ENCODE measurements at places on chromosomes 12 and 14. TPM values are rescaled to one million over a fixed set of nuclear protein-coding genes. Genes with fewer than 3 reads are reported as not detected.

NRL gene
- 2.0 TPM for total RNA-seq

LTBP2 gene
- 39.5 TPM for total RNA-seq

BATF gene
- total RNA-seq, result 6.7 TPM

ACSM4 gene
- total RNA-seq, result not detected

GRCh38 chr14:44352201-44352600, 154.9 kb downstream of the FSCB start:
- no peak for DNase-seq

DNA sequence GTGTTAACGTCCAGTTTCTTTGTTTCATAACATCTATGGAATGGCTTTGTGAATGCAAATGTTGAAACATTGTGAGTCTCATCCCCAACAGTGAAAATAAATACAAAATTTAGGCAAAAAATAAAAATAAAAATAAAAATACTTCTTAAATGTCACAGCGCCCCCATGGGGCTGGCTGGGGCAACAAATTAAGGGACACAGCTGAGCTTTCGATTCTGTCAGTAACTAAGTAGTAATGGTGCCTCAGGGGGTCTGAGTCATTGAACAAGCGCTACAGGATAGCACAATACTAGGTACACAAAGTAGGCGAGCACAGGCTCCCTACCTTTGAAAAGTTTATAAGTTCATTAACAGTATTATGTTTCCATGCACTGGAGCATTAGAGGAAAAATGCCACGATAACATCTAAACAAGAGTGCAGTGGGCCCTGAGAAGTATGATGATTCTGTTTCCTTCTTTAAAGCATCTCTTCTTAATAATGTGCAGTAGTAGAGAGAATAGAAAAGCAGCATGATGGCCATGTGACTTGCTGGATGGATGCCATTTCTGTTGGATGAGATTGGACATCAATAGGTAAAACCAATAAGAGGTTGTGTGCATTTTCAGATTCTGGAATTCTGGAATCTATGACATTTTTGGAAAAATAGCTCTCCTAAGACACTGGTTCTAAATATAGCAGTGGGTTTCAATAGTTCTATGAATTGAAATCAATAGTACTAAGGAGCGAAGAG, 667.2 kb downstream of the DIO2 start:
- DNase-seq, result no peak

- no peak for DNase-seq
These were observed 20.8 kb downstream of the ANAPC7 start for GRCh38 chr12:110382683-110383082.

- no peak for DNase-seq
These were observed 95.8 kb downstream of the RIMBP2 start for GRCh38 chr12:130620281-130620680.

DNA sequence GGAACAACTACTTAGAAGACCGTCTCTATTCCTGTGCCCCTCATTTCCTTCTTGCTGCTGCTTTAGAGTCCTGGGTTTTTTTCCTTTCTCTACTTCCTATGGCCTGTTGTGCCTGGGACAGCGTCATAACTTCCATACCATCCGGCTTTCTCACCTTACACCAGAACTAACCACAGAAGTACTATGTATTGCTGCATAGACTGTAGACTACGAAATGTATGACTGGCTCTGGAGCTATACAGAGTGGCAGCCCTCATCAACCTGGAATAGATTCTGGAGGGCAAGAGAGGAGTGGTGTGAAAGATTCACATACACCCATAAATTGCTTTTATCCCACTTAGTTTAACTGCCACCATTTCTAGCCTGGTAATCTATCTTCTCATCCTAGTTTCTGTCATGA, 16.9 kb upstream of the SRP54 start:
- DNase-seq, result no peak

DNA sequence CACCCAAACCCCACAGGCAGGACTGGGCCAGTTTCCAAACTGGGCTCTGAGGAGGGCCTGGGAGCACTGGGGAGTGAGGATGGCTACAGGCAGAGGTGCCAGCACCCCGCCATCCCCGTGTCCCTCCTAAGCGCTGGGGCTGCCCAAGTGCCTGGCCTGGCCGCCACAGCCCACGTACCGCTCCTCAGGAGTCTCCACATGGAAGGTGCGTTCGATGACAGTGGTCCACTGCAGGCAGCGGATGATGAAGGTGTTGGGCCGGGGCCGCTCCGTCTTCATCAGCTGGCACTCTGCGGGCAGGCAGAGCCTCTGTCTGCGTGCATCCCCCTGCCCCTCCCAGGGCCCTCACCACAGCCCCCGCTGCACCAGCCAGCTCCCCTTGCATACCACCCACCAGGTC, 19.1 kb downstream of the AKT1 start:
- no peak for DNase-seq

- DNase-seq, result no peak
These were observed 31.5 kb upstream of the CACNA2D4 start for GRCh38 chr12:1949771-1950470.

- no peak for DNase-seq
These were observed 47.1 kb downstream of the ARF6 start for GRCh38 chr14:49939884-49940510.

DNA sequence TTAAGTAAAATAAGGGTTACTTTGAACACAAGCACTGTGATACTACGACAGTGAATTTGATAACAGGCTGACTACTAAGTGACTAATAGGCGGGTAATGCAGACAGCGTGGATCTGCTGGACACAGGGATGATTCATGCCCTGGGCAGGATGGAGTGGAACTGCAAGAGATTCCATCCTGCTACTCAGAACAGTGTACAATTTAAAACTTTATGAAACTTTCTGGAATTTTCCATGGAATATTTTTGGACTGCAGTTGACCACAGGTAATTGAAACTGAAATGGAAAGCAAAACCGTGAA, 46.0 kb downstream of the YEATS4 start:
- DNase-seq, result no peak

- DNase-seq, result no peak
These were observed 57.1 kb downstream of the ZDHHC17 start for GRCh38 chr12:76820888-76821482.

All from lower lobe of right lung (tissue), 2 donors.